ENCODE measurements at places on chromosomes 11 and 22. TPM values are rescaled to one million over a fixed set of nuclear protein-coding genes. Genes with fewer than 3 reads are reported as not detected.

The MYOD1 gene
- 2.3 TPM for total RNA-seq

The MIEF1 gene
- total RNA-seq: 10.7 TPM

The TIMP3 gene
- 89.6 TPM for total RNA-seq

The OR52B2 gene
- not detected for total RNA-seq

The WBP2NL gene
- 2.6 TPM for total RNA-seq

The OR10D3 gene
- not detected for total RNA-seq

The CXCR5 gene
- total RNA-seq: not detected
